Osteocyte (in vitro differentiated cells): ENCODE measurements at places on chromosomes 7 and 10. TPM values are rescaled to one million over a fixed set of nuclear protein-coding genes. Genes with fewer than 3 reads are reported as not detected.
A peak's percentile ranks its signal among the peaks of the same experiment; 100 is the strongest.

The MEIG1 gene
- total RNA-seq, result 1.0 TPM in 1 of 2 replicates, not detected in the other

- no peak overlapping the region for H3K27ac ChIP-seq
- H3K4me3 ChIP-seq, result no peak overlapping the region
- H3K4me1 ChIP-seq, result no peaks in the 10 kb centered on the region
- no peak for DNase-seq
Measured at GRCh38 chr7:37141742-37142141, 306.9 kb downstream of the ELMO1 start.

GRCh38 chr7:25454020-25454419 is 225.7 kb upstream of the NPVF start:
- no peak overlapping the region for H3K27ac ChIP-seq
- no peak for DNase-seq
- no peaks in the 10 kb centered on the region for H3K36me3 ChIP-seq
- no peaks in the 10 kb centered on the region for H3K4me1 ChIP-seq
- H3K27me3 ChIP-seq, result peaks cover 16% of the 10 kb centered on the region

The ICA1 gene
- 1.7 and 2.2 TPM in 2 replicates for total RNA-seq

- H3K27me3 ChIP-seq, result no peaks in the 10 kb centered on the region
- no peak overlapping the region for H3K27ac ChIP-seq
- H3K4me1 ChIP-seq, result peaks cover 7% of the 10 kb centered on the region
- H3K4me3 ChIP-seq, result no peak overlapping the region
Measured at GRCh38 chr10:116690356-116691322, 51.7 kb downstream of the HSPA12A start.

DNA sequence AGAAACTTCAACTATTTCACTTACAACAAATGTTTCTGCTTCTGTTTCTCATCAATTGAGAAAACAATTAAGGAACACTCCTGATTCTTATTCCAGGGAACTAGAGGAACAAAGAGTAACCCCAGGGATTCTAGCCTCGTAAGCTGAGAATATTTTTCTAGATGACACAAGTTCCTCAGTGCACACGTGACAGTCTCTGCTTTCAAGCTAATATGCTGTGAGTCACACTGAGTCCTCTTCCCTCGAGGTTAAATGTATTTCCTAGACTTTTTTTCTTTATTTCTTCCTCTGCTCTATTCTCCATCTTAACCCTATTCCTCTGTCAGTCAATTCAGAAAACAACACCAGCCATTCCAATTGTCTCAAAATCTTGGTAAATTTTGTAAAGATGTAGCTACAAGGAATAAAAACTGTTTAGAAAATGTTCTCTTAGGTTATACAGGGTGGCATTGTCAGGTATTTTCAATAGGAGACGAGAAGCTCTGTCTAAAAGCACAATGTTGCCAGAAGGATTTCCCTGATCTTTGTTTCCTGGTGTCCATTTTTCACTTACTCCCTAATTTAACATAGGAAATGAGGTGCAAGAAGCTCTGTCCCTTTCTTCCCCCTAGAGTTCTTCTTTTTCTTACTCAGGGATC is 5.8 kb upstream of the C1GALT1 start:
- H3K36me3 ChIP-seq, result peaks cover 8% of the 10 kb centered on the region
- peaks cover 29% of the 10 kb centered on the region for H3K4me1 ChIP-seq
- H3K27me3 ChIP-seq, result no peaks in the 10 kb centered on the region
- H3K4me3 ChIP-seq, result no peak overlapping the region
- DNase-seq, result no peak
- H3K27ac ChIP-seq, result peak overlapping the region; percentile 87

DNA sequence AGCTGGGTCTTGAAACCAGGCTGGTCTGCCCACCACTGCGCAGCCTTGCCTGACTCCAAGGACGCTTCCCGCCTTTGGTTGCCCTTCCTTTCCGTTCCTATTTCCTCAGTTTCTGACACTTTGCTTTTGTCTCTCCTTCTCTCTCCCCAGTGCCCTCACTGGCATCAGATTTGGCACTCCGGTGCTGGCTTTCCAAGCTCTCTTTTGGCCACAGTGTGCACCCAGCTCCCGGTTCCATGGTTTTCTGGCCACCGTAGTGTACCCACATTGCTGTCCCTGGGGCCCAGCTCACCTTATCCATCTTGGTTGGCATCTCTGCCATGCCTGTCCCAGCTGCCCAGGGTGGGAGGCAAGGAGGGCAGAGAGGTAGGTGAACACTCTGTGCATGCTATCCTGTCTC is 142.2 kb downstream of the PLXNA4 start:
- no peak for DNase-seq
- H3K27ac ChIP-seq, result no peak overlapping the region
- H3K4me3 ChIP-seq, result no peak overlapping the region
- H3K27me3 ChIP-seq, result no peaks in the 10 kb centered on the region
- H3K36me3 ChIP-seq, result no peaks in the 10 kb centered on the region

The KCNH2 gene
- total RNA-seq, result not detected in 2 replicates

DNA sequence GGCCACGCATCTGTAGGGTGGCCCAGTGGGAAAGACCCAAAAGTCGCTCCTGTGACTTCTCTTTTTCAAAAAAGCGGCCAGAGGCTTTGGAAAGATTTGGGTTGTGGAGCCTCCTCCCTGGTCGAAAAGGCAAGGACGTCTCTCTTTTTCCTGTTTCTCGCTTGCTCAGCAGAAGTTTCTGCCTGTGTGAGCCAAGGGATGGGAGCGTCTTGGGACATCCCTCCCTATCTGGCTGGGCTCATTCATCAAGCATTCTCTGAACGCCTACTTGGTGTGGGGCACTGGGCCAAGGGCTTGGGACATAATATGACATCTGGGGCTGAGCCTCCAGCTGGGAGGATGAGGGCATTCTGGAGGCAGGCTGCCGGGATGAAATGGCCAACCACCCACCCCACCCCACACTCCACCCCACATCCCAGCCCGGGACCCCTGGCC is 120.9 kb downstream of the C10orf105 start:
- no peaks in the 10 kb centered on the region for H3K4me1 ChIP-seq
- peaks cover 5% of the 10 kb centered on the region for H3K27me3 ChIP-seq
- H3K4me3 ChIP-seq, result no peak overlapping the region
- no peak overlapping the region for H3K27ac ChIP-seq
- DNase-seq, result no peak
- H3K36me3 ChIP-seq, result no peaks in the 10 kb centered on the region

The CRYGN gene
- total RNA-seq, result not detected in 2 replicates
